Renal cortex interstitium (tissue), 15 donors: ENCODE measurements at places on chromosomes 2 and 18.

DNA sequence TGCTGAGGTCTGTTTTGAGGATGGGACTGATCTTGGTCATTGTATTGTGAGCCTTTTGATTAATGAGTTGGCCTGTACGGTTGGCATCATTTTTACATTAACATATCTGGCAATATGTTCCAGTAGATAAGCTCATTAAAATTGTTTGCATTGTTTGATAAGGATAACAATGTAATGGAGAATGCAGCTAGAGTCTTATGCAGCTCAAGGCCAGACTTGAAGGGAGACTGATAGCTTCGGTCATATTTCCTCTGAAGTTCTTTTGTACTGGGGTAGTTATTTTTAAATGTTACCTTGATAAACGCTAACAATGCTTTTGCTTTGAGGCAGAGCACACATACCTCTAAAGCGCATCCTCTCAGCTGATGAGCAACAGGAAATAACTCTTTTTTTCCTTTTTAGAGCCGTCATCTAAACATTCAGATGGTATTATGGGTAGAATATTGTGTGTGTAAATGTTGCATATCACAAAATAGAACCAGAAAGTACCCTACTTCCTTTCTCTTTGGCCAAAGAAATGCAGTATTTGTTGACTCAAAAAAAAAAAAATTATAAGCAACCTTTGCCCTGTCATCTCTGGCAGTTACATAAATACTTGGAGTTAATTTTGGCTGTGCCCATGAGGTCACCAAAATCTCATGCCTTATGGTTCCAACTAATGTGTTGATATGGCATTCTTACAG lies 1.3 kb downstream of the MAPRE2 start:
- DNase-seq, result no peak

- DNase-seq, result no peak
These were observed 150.7 kb downstream of the DYSF start for GRCh38 chr2:71603851-71604725.

- no peak for DNase-seq
These were observed 396.0 kb upstream of the RGPD4 start for GRCh38 chr2:107430596-107431266.

DNA sequence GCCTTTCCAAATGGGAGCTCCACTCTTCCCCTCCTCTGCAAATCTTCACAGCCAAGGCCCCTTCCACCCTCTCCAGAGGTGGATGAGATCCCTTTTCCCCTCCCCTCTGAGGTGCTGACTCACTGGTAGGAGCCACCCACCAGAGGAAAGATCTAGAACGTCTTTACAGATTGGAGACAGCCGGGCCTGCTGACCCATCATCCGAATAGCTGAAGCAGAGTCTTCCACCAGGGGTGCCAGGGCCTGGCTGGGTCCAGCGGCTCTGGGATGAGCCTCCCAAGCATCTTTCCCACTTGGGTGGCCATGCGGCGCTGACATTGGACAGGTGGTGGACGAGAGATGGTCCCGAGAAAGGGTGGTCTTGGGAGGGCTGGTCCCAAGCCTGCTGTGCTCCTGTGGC lies 9.0 kb downstream of the ERFE start:
- no peak for DNase-seq

DNA sequence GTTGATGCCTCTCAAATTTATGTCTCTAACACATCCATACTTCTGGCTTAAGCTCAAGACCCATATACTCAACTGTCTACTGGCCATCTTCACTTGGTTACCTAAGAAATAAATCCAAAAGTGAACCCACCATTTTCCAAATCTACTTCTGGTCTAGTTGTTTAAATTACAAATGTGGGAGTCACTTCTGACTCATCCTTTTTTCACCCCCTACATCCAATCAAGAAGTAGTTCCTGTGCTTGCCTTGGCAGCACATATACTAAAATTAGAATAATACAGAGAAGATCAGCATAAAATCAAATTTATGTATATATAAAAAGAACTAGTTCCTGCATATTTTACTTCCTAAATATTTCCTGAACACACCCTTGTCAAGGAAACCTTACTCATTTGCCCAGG lies 53.6 kb downstream of the STRN start:
- DNase-seq, result no peak

DNA sequence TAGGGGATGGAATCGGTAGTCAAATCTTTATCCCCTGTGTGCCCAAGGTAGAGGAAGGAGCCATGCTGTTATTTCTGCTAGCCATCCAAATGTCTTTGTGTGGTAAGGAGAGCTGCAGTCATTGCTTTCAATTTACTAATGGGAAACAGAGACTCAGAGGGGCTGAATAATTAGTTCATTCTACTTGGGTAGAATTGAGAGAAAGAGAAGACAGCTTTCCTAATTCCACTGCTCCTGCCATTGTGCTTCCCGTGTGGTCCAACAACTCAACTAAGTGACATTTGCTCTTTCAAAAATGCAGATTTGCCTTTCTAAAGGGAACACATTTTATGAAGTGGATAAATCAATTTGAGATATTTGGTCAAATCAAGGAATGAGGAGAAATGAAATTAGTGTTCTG lies 136.1 kb downstream of the AQP4 start:
- no peak for DNase-seq

DNA sequence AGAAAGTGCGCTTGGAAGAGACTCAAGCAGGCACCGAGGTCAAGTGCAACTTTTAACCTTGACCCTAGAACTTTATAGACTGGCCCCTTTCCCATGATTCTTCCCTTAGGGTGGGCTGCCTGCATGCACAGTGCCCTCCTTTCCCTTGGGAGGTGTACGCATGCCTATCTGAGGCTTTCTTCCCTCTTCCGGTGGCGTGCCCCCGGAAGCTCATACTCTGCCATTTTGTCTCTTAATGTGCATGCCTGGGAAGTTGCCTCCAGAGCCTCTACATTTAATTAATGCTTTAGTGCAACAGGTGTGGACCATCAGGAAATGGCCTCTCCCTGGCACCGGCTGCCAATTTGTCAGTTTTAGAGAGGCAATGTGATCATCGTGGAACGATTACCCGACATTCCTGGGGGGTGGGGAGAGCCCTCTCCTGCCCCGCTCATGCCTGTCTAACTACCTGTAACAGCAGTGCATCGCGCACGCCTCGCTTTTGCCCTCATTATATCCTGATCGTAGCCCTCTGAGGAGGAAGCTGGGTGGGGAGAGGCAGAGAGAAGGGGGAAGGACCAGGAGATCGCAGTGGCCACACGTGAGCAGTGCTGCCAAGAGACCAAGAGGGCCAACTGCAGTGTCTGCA lies 194.8 kb downstream of the TFCP2L1 start:
- no peak for DNase-seq

DNA sequence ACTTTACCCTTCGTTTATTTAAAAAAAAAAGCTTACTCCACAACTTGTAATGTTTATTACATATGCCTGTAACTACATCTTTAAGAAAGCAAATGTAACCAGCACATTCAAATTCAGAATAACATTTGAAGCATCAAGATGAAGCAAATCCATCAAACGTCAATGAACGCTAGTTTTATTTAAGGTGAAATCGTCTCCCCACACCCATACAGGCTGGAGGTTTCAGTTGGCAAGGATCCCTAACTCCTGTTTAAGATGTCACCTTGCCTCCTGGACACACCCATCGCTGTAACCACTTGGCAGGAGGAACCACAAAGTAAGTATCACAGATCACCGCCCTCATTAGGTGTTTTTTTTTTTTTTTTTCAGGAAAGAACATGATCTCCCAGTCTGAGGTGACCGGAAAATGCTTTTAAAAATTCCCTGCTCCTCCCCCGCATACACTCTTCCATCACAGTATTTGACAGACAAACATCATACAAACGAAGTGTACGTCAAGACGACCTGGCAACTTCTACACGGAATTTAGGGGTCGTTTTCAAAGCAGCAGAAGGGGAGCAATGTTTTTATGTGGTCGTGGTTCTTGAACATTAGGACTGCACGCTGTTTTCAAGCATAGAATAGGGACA lies 19.7 kb upstream of the STPG4 start:
- peak; percentile 28 for DNase-seq

- no peak for DNase-seq
These were observed 3.8 kb downstream of the IDH1 start for GRCh38 chr2:208251098-208251497.

DNA sequence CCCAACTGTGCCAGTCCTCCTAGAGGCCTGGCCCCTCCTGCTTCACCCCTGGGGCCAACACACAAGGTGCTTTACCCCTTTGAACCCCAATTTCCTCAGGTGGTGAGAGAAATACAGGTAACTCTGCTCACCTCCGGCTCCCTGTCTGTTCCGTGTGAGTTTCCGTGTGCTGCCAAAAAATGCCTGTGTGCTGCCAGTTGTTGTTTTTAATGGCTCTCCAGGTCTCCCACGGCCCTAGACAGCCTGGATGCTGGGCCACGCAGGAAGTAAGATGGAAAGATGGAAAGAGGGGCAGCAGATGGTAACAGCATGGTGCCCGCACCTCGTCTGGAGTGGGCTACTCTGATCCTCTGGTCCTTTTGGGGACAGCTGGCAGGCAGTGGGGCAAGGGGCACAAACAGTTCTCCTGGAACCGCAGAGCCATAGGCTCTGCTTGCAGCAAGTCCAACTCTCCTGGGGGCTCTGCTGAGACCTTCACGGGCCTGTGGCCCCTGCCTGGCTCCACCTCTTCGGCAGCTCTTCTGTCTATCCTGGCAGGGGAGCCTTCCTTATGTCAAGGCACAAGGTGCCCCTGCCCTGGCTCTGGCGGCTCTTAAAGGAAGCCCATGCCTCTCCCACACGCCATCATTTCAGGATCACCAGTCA lies 4.3 kb upstream of the ARHGEF4 start:
- no peak for DNase-seq

- no peak for DNase-seq
These were observed 37.7 kb downstream of the DOCK10 start for GRCh38 chr2:225004597-225004996.

DNA sequence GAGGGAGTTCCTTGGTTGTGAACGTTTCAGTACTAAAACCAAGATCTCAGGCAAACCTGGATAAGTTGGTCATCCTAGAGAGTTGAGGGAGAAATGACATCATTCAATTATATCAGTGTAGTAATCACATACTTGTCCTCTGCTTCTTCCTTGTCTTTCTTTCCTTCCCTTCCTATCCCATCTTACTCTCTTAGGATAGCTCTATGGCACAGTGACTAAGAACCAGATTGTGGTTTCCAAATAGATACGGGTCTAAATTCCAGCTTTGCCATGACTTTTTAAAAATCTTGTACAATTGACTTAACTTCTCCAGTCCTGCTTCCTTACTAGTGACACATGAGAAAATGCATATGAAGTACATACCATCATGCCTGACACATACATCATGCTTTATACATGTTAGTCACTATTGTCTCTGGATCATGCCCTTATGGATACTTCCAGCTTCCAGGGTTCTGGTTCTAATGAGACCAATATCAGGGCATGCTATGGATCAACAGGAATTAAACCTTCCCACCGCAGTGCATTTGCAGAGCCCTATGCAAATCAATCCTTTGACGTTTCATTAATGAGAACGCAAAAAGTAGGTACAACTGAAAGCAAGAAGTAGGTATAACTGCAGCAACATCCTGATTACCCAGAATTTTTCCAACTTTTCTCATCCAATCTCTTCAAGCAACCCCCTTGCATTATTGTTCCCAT lies 168.0 kb upstream of the KLF7 start:
- no peak for DNase-seq
